ENCODE measurements at places on chromosomes 6 and 20.

DNA sequence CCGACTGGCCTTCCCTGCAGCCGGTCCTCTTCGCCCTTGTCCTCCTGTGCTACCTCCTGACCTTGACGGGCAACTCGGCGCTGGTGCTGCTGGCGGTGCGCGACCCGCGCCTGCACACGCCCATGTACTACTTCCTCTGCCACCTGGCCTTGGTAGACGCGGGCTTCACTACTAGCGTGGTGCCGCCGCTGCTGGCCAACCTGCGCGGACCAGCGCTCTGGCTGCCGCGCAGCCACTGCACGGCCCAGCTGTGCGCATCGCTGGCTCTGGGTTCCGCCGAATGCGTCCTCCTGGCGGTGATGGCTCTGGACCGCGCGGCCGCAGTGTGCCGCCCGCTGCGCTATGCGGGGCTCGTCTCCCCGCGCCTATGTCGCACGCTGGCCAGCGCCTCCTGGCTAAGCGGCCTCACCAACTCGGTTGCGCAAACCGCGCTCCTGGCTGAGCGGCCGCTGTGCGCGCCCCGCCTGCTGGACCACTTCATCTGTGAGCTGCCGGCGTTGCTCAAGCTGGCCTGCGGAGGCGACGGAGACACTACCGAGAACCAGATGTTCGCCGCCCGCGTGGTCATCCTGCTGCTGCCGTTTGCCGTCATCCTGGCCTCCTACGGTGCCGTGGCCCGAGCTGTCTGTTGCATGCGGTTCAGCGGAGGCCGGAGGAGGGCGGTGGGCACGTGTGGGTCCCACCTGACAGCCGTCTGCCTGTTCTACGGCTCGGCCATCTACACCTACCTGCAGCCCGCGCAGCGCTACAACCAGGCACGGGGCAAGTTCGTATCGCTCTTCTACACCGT is 6.1 kb downstream of the UBD start:
- peak; percentile 54 for DNase-seq

GRCh38 chr6:13377054-13377758 is 48.9 kb upstream of the TBC1D7 start:
- no peak for DNase-seq

GRCh38 chr6:20379231-20379630 is 22.4 kb upstream of the E2F3 start:
- DNase-seq: no peak

DNA sequence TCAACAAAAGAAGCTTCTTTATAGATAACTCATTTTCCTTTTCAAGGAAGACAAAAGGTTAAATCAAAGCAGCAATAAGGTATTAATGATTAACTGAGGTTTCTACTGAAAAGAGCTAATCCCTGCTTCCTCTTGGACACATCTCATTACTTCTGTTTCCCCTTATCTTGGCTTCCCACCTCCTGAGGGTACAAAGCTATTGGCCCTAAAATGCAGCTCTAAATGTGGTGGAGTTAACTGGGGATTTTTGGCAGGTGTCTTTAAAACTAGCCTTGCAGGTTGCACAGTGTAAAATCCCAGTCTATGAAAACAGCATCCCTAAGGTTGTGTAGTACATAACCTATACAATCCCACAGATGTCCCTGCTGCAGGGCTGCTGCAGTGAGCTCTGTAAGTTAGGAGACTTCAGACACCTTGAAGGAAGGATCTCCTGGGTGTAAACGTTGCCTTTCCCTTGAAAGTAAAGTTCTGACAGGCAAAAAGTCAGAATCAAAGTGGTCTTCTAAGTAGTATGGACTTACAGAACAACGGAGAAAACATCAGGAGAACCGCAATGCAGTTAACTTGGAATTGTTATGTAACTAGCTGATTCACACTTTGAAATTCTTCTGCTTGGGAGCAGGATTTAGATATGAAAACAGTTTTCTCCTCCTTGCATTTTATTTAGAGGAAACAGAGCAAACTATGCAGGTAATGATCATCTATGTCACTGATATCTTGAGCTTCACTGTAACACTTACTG is 71.7 kb upstream of the TRAF3IP2 start:
- no peak for DNase-seq

GRCh38 chr20:42270539-42270938 is 652.4 kb upstream of the CHD6 start:
- DNase-seq: no peak

DNA sequence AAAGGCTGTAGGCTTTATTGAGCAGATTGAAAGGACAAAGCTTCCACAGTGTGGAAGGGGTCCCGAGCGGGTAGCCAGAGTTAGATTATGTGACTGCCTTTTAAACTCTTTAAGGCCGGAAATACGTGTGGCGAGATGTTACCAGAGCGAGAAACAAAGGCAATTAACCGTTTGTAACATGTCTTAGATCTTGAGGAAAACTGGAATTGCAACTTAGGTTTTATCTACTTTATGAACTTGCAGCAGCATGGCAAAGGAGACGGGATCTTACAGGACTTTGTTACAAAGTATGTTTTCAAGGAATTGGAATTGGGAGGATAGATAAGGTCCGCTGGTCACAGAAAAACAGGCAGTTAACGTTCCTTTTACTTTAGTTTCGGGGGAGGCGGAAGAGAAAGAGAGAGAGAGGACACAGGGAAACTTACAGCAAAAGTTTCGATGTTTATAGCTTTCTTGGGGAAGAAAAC is 594.7 kb upstream of the ADGRB3 start:
- DNase-seq: no peak
